ENCODE measurements at places on chromosomes 1 and 21.

DNA sequence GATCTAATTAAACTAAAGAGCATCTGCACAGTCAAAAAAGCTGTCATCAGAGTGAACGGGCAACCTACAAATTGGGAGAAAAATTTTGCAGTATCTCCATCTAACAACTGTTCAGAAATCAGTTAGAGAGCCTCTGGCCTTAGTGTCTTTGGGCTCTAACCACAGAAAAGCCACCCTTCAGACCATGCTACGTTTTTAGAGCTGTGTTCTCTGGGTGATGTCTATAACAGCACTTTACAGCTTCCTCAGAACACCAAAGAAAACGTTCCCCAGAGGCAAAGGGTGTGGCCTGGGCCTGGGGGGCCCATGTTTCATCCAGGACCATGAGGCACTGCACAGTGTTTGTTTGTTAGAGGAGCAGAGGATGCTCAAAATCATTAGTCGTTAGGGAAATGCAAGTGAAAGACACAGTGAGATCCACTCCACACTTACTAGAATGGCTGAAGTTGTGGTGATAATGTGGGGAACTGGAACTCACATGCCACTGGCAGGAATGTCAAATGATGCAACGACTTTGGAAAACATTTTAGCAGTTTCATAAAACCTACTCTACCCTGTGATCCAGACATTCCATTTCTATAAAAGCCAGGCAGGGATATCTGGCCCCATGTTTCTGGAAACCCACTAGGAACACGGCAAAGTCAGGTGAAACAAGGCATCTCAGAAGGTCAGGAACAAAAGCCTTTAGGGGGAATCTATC is 250.4 kb upstream of the HOOK1 start:
- no peak for DNase-seq

- no peak for DNase-seq
Measured at GRCh38 chr1:109078317-109078716, 2.5 kb upstream of the TAF13 start.

- no peak for DNase-seq
Measured at GRCh38 chr1:79667848-79668696, 661.5 kb upstream of the ADGRL4 start.

- DNase-seq = no peak
Measured at GRCh38 chr1:189627427-189627826, 850.2 kb downstream of the BRINP3 start.

GRCh38 chr1:157407917-157408525 is 144.3 kb downstream of the FCRL5 start:
- DNase-seq = no peak

- no peak for DNase-seq
Measured at GRCh38 chr21:38492007-38492406, 6.3 kb downstream of the ERG start.

GRCh38 chr1:6732942-6733341 is 31.3 kb upstream of the DNAJC11 start:
- no peak for DNase-seq

GRCh38 chr1:237972186-237972585 is 81.5 kb upstream of the ZP4 start:
- no peak for DNase-seq

DNA sequence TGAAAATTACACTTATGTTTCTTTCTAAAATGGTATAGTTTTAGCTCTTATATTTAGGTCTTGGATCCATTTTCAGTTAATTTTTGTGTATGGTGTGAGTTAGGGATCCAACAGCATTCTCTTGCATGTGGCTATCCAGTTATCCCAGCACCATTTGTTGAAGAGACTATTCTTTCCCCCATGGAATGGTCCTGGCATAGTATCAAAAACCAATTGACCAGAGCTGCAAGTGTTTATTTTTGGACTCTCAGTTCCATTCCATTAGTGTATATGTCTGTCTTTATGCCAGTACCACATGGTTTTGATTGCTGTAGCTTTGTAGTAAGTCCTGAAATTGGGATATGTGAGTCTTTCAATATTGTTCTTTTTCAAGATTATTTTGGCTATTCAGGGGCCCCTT is 14.3 kb downstream of the TTLL10 start:
- DNase-seq = no peak

- DNase-seq = no peak
Measured at GRCh38 chr1:214224611-214225354, 56.2 kb upstream of the SMYD2 start.

DNA sequence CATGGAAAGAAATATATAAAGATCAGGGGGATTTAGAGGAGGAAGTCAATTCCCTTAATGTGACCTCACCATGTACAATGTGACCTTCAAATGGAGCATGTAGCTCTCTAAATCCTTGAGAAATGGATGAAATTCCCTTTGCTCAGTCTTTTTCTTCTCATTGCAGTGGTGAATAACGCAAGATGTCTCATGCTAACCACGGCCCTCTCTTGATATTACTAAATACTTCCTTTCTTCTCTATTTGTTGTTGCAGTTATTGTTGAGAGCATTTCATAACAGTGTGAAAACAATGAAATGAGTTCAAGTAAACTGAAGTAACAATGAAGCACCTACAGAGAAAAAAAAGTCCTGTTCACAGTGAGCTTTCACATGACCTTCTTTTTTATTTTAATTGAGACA is 55.6 kb downstream of the ZNF281 start:
- no peak for DNase-seq

GRCh38 chr1:103911450-103911849 is 161.8 kb downstream of the AMY1C start:
- DNase-seq = no peak

- DNase-seq = no peak
Measured at GRCh38 chr1:173823781-173824314, 625 bp upstream of the DARS2 start.

DNA sequence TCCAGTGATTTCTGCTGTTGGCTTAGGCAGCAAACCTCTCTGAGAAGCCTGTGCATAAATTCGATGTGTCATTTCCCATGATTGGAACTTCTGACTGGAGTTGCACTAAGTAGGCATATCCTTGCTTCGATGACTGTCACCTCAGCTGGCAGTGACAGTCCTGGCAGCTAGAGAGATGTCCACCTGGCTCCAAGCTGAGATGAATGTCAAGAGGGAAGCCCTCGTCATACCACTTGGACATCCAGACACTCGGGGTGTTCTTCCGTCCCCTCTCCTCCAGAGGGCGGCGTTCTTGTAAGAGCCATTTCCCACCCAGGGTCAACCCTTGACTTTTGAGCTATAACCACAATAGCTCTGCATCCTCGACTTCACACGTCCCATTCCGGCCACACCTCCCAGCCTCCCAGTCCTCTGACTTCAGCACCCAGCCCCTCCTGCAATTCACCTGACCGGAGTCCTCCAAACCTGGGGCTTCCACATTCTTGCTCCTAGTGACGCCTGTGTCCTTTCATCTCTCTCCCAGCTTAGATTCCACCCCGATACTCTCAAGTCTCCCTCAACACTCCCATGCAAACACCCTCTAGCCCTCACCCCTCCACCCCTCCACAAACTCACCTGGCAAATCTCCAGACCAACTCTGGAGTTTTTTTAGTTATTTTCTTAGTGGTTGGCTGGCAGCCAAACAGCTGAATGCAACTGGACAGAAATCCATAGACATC is 17.3 kb downstream of the CA6 start:
- DNase-seq = no peak

DNA sequence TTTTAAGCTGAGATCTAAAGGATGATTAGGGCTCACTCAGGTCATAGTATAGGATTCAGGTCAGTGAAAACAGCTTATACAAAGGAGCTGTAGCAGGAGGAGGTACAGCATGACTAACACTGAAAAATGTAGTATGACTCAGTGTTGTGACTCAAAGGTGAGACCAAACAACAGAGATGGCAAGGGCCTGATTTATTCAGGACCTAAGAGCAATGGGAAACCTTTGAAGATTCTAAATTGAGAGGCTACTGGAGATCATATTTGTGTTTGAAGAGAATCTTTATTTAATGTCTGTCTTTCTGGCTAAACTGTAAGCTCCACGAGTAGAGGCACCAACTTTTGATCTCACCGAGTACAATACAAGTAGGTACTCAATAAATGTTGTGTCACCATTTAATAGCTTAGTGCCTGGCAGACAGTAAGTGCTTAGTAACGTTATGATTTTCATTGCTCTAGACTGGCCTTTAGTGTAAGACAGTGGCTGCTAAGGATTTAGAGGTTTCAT is 43.5 kb downstream of the PRKAA2 start:
- no peak for DNase-seq
